ENCODE measurements at places on chromosomes 16 and 17.

DNA sequence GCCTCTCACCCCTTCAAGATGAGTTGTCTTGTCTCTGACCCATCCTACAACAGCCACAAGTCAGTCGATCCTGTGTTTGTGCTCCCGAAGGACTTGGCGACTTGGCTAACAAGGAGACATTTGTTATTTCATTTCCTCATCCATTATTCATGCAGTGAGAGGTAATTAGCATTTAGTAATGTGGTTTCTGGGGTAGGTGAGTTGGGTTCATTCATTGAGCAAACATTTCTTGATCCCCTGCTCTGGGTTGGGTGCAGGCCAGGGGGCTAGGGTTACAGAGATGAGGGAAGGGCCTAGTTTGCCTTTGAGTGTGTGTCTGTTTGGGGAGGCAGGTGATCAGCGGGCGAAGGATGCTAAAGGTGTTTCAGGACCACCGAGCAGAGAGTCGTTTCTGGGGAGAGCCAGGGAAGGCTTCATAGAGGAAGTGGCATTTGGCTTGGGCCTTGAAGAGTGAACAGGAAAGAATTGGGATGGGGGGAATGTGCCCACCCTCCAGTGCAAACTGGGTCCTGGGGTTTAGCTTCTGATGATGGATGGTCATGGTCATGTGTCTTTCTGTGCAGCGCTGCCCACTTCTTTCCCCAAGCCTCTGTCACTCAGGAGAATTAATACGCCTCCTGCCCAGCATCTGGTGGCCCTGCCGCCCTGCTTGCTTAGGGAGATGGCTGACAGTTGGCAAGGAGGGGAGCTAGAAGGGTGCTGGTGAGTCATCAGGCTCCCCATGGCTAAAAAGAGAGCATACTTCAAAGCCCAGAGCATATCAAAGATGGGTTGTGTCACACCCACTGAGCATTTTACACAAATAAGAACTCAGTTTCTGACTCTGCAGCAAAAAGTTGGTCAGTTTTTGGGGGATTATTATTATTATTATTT, 38.5 kb downstream of the MSI2 start:
- DNase-seq, result peak; percentile 15

- DNase-seq, result no peak
These were observed 9.6 kb upstream of the TMEM220 start for GRCh38 chr17:10739386-10739785.

GRCh38 chr16:4071686-4072561, 44.3 kb downstream of the ADCY9 start:
- DNase-seq, result no peak

GRCh38 chr17:78307887-78308638, 51.8 kb downstream of the SOCS3 start:
- no peak for DNase-seq

GRCh38 chr17:6165806-6166205, 95.6 kb downstream of the WSCD1 start:
- DNase-seq, result no peak

GRCh38 chr16:51940183-51940582, 606.8 kb downstream of the TOX3 start:
- DNase-seq, result no peak

- DNase-seq, result no peak
These were observed 4.3 kb upstream of the C16orf95 start for GRCh38 chr16:87321336-87322107.

DNA sequence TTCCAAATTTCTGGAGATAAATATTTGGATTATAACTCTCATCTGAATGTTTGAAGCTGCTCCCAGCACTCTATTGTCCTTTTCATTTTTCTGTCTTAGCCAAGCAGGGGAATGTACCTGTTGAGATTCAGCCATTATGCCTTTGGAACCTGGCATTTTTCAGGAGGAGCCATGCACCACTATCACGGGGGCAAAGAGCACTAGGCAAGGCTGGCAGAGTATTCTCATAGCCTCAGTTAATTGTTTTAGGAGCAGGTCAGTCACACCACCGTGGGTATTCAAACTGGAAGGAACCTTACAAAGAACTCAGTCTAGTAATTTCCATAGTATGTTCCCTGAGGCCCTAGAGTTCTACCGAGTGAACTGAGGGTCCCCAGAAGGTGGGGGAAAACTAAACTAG, 348.9 kb downstream of the TMEM114 start:
- DNase-seq, result no peak

DNA sequence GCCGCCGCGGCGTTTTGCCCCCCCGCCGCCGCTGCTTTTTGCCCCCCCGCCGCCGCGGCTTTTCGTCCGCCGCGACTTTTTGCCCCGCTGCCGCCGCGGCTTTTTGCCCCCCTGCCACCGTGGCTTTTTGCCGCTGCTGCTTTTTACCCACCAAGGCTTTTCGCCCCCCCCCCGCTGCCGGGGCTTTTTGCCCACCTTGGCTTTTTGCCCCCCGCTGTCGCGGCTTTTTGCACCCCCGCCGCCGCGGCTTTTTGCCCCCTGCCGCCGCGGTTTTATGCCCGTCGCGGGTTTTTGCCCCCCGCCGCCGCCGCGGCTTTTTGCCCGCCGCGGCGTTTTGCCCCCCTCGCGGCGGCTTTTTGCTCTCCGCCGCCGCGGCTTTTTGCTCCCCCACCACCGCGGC, 1343.0 kb downstream of the TP53TG3F start:
- DNase-seq, result no peak

GRCh38 chr16:19379838-19380237, 37.8 kb upstream of the TMC5 start:
- DNase-seq, result no peak

DNA sequence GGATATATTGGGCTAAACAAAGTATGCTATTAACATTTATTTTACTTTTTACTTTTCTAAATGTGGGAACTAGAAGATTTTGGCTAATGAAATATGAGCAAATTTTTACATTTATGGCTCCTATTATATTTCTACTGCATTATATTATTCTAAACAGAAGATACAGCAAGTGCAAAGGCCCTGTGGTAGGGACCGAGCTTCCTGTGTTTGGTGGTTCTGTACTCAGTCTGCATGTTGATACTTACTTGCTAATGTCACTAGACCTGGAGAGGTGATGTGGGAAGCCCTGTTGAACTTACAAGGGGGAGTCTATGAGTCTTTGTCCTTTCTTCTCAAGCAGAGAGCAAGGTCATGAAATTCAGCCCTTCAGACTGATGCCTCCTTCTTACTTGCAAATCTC, 10.0 kb upstream of the IRX3 start:
- no peak for DNase-seq

DNA sequence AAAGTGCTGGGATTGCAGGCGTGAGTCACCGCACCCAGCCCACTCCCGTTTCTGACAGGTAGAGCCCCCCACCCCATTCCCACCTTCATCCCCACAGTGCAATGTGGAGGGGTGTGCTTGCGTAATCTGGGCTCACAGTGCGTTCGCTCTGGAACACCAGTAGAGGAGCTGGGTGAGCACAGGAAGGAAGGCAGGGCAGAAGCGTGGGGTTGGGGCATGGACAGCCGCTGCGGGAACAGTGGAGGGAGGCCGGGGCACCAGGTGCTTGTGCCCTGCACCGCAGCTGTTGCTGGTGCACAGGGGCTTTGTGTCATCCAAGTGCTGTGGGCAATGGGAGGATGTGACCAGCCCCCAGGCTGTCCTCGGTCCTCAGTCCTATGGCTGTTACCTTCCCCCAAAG, 24.7 kb downstream of the KDM8 start:
- no peak for DNase-seq

DNA sequence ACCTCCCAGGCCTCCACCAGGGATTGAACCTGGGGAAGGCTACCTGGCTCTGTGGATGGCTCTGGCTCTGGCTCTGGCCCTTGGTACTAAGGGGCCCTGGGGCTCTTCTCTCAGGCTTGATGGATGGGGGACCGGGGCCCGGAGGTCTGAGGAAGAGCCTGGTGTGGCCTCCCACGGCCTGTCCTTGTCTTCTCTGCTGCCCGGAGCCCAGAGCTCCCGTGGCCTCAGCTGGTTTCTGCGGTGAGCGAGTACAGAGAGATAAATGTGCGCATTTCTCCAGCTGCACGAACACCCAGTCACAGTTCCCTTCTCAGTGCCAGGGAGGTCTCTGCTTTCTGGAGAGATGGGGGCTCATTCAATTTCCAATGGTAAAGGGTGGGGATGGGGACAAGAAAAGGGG, 9.2 kb downstream of the MGAT5B start:
- no peak for DNase-seq

- DNase-seq, result no peak
These were observed 221.4 kb upstream of the MAF start for GRCh38 chr16:79821911-79822310.

GRCh38 chr16:89572485-89573205, 2.9 kb upstream of the CPNE7 start:
- no peak for DNase-seq

Data from AG08395 (cell line).